Ascending aorta (tissue), 2 donors: ENCODE measurements at places on chromosomes 12 and 14. TPM values are rescaled to one million over a fixed set of nuclear protein-coding genes. Genes with fewer than 3 reads are reported as not detected.

SPPL3 gene
- 20.4 TPM for total RNA-seq

LMNTD1 gene
- total RNA-seq: not detected

- no peaks in the 10 kb centered on the region for H3K27me3 ChIP-seq
- no peak for DNase-seq
- H3K4me1 ChIP-seq: peaks cover 4% of the 10 kb centered on the region
- H3K36me3 ChIP-seq: no peaks in the 10 kb centered on the region
Measured at GRCh38 chr14:63492391-63492790, 50.8 kb downstream of the PPP2R5E start.

DNA sequence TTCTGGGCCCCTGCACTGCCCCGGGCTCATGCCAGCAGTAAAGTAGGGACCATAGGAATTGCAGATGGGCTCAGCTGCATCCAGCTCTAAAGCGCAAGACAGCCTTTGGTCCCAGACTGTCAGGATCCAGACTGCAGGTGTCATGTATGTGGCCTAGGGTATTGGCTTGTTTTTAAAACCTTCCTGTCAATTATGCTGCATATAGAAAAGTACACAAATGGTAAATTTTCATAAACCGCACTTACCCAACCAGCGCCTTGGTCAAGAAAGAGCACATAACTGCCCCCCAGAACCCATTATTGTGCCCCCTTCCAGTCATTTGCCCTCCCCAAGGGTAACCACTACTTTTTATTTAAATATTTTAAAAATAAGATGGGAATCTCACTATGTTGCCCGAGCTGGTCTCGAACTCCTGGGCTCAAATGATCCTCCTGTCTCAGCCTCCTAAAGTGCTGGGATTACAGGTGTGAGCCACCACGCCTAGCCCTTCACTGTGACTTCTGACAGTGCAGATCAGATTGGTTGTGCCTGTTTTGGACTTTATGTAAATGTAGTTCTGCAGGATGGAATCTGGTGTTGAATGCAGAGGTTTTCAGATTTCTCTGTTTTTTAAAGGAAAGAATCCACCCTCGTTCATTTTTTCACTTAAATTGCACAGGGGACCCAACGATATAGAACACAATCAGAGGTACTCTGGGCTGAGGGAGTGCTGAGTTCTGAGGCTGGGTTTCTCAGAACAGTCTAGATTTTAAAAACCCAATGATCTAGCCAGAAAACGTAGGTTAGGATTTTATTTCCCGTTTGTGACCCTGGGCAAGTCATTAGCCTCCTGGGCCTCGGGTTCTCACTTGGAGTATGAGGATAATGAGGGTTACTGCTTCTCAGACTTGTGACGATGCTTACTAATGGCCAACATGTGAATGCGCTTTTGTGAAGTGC is 6.7 kb downstream of the NR4A1 start:
- H3K27ac ChIP-seq: no peak overlapping the region
- no peaks in the 10 kb centered on the region for H3K4me1 ChIP-seq
- H3K27me3 ChIP-seq: no peaks in the 10 kb centered on the region
- peaks cover 44% of the 10 kb centered on the region for H3K36me3 ChIP-seq

GRCh38 chr12:2387103-2387834 is 334.5 kb downstream of the CACNA1C start:
- no peak overlapping the region for H3K4me3 ChIP-seq
- DNase-seq: no peak
- H3K36me3 ChIP-seq: no peaks in the 10 kb centered on the region
- no peaks in the 10 kb centered on the region for H3K27me3 ChIP-seq
- peak overlapping the region; percentile 91 for H3K27ac ChIP-seq
